SK-N-MC (cell line): ENCODE measurements at places on chromosomes 7 and 10.

GRCh38 chr7:94398841-94399240, 4.1 kb downstream of the COL1A2 start:
- no peak for DNase-seq

DNA sequence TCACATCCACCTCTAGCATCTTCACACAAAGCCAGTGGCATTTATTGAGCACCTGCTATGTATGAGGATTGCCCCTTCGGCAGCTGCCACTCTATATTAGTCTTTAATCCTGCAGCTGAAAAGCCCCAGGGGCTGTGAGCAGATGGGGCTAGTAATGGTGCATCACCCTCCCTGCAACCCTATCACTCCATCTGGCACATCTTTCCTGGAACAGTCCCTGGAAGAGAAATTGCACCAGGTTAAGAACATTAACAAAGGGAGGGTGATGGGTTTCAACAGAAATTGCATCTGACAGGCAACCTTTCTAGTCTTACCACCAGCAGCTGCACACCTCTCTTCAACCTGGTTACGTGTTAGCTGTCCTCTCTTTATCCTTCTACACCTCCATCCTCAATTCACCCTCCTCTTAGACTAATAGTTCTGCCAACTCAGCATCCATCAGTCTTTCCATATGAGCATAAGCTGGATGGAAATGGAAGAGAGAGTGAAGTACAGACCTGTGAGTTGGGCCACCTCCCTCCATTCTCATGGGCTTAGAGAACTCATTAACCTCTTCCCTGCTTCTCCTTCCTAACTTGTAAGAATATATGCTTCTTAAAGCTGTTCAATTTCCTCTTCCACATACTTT, 168.6 kb upstream of the NEBL start:
- DNase-seq, result no peak

- DNase-seq, result no peak
These were observed 92.8 kb downstream of the ALOX5 start for GRCh38 chr10:45466784-45467183.

DNA sequence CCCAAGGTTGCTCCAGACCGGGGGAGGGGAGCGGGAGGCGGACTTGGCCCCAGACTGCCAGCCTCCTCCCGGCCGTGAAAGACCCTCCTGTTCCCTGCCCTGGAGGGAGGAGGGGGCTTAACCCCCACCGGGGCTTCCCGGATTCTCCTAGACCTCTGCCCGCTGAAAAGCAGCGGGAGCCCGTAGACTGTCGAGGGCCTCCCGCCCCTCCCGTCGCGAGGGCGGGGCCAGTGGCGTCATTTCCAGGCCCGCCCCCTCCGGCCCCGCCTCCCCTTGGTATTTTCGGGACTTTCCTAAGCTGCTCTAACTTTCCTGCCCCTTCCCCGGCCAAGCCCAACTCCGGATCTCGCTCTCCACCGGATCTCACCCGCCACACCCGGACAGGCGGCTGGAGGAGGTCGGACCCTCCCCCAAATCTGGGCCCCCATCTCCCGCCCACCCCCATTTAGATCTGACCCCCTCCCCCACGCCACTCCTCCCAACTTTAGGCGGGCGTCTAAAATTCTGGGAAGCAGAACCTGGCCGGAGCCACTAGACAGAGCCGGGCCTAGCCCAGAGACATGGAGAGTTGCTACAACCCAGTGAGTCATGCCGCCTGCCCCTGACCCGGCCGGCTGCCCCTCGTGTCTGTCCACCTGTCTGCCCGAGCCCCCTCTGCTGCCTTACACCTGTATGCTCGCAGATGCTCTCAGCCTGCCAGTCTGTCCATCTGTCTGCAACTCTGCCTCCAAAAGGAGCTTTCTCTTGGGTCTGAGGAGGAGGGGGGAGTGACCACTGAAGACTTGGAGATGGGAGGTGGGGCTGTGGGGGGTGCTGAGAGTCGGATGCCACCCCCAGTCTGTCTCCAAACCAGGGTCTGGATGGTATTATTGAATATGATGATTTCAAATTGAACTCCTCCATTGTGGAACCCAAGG, at the start of gene NFKB2:
Gene NFKB2 (plus strand): TSS at position 306 of the 917 bp plus-strand sequence. CDS start 255 bp downstream, at position 561.
- no peak for DNase-seq

- peak; percentile 47 for DNase-seq
These were observed 33.2 kb downstream of the ABCC2 start for GRCh38 chr10:99815621-99816020.

DNA sequence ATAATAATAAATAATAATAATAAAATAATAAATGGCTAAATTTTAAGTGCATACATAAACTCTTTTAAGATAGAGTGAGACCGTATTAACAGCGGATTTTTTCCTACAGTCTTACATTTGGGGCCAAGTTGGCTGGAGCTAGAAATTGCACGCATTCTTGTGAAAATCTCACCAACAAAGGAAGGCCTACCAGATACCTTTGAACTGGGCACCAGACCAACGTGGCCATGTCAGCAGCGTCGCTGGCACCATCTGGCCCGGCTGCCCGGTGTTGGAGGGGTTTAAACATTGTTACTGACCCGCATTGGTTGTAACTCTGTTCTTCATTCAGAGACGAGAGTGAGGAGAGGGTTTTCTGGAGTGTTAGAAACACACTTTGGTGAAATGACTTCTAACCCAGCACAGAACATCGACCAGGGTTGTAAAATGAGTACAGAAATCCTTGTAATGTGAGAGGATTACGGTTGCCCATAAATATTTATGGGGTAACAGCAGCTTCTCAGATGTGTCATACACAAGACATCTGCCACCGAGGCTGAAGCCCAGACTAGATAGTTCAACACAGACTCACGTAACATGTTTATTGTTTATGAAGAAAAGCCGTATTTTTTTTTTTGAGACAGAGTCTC, 34.6 kb upstream of the UNCX start:
- DNase-seq, result peak; percentile 18

DNA sequence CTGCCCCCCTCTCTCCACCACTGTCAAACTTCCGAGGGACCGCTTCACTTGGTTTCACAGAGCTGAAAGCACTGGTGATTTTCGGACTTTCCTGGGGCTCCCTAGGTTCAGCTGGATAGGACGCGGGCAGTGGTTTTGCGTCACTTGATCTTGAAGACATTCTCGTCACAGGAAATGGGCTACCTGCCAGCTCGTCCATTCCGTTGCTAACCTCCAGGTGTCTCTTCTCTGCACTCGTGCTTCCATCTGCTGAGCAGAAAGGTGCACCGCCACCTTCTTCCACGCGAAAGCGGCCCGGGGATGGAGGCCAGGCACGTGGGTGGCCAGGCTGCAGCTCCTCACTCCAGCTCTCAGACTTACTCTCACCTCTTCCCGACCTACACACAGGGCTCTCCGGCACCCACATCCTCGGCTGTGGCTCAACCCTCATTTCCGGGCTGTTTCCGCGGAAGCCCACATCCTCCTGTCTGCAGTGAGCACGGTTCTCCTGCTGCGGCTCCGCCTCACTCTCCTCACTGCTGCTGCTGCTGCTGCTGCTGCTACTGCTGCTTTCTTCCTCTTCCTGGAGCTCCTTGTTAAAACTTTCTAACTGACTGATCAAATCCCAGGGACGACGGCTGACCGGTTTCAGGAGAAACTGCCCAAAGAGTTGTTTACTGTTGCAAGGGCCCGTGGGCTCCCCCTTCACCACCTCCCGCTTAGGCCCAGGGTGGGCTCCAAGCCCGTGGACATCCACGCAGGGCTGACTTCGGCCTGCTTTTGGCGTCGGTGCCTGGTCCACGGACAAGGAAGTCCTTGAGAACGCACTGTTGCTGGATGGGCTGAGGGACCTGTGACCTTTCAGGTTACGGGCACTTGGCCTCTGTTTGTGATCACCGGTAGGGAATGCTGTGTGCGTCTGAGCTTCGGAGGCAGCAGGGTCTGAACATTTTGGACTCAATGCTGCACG, 32.1 kb downstream of the JCAD start:
- no peak for DNase-seq

DNA sequence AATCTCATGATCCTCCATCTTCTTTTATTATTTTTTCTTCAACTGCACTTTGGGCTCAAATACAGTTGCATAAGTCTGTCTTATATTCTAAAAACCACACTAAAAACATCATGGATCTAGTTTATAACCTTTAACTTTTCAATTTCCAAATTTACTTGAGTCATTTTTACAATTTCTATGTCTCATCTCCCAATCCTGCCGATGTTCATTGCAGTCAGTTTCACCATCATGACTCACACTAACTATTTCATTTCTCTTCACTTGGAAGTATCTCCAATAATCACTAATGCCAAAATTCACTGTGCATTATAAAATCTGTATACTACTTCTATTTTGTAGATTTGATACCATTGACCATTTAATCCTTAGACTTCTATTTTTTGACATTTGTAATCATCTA, 806.9 kb upstream of the SORCS1 start:
- DNase-seq, result no peak

DNA sequence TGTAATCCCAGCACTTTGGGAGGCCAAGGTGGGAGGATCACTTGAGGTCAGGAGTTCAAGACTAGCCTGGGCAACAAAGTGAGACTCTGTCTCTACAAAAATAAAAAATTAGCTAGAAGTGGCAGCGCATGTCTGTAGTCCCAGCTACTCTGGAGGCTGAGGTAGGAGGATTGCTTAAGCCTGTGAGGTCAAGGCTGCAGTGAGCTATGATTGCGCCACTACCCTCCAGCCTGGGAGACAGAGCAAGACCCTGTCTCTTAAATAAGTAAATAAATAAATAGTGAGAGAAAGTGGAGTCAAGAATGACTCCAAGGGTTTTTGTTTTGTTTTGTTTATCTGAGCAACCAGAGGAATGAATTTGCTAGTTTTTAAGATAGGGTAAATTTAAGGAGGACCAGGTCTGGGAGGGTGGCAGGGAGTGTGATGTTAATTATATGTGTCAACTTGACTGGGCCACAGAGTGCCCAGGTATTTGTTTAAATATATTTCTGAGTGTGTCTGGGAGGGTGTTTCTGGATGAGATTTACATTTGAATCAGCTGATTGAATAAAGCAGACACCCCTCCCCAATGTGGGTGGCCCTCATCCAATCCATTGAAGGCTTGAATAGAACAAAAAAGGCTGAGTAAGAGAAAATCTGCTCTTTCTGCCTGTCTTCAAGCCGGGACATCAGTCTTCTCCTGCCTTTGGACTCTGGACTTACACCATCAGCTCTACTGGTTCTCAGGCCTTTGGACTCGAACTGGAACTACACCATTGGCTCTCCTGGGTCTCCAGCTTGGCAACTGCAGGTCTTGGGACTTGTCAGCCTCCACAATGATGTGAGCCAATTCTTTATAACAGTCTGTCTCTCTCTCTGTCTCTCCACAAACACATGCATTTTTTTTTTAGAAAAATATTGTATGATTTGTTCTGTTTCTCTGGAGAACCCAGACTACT, 23.5 kb downstream of the IMPDH1 start:
- no peak for DNase-seq

- no peak for DNase-seq
These were observed 193.5 kb upstream of the HDAC9 start for GRCh38 chr7:18302097-18302496.

DNA sequence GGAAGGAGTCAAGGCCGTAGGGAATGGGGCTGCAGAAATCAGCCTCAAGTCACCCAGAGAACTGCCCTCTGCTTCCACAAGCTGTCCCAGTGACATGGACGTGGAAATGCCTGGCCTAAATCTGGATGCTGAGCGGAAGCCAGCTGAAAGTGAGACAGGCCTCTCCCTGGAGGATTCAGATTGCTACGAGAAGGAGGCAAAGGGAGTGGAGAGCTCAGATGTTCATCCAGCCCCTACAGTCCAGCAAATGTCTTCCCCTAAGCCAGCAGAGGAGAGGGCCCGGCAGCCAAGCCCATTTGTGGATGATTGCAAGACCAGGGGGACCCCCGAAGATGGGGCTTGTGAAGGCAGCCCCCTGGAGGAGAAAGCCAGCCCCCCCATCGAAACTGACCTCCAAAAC, 50.2 kb upstream of the PDCD4 start:
- DNase-seq, result no peak

- DNase-seq, result no peak
These were observed 60.8 kb downstream of the LARP4B start for GRCh38 chr10:870564-871166.

GRCh38 chr10:119248184-119248583, 40.8 kb downstream of the GRK5 start:
- no peak for DNase-seq

GRCh38 chr7:79528421-79528820, 75.0 kb upstream of the MAGI2 start:
- DNase-seq, result no peak

GRCh38 chr7:27888736-27889135, 148.8 kb downstream of the TAX1BP1 start:
- no peak for DNase-seq

GRCh38 chr7:132915647-132916046, 166.2 kb downstream of the CHCHD3 start:
- no peak for DNase-seq

- no peak for DNase-seq
These were observed 39.8 kb downstream of the PTPN12 start for GRCh38 chr7:77576856-77577255.

GRCh38 chr10:25867321-25867720, 66.7 kb upstream of the MYO3A start:
- DNase-seq, result no peak

- DNase-seq, result no peak
These were observed 558.7 kb upstream of the FOXK1 start for GRCh38 chr7:4123346-4123745.

DNA sequence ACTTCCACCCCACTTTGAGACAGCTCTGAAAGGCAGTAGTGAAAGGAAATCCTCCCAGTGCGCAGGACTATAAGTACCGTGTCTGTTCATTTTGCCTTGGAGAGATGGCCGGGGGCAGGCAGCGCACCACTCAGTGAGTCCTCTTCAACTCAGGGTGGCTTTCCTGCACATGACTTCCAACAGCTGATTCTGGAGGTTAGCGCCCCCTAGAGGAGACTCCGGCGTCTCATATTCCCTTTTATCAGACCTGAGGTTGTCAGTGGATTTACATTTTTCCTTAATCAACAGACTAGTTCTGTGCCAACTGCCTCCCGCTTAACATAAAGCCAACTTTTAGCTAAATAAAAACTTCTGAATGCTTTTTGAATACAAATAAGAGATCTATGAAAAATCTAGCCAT, 101.0 kb downstream of the HERPUD2 start:
- no peak for DNase-seq

DNA sequence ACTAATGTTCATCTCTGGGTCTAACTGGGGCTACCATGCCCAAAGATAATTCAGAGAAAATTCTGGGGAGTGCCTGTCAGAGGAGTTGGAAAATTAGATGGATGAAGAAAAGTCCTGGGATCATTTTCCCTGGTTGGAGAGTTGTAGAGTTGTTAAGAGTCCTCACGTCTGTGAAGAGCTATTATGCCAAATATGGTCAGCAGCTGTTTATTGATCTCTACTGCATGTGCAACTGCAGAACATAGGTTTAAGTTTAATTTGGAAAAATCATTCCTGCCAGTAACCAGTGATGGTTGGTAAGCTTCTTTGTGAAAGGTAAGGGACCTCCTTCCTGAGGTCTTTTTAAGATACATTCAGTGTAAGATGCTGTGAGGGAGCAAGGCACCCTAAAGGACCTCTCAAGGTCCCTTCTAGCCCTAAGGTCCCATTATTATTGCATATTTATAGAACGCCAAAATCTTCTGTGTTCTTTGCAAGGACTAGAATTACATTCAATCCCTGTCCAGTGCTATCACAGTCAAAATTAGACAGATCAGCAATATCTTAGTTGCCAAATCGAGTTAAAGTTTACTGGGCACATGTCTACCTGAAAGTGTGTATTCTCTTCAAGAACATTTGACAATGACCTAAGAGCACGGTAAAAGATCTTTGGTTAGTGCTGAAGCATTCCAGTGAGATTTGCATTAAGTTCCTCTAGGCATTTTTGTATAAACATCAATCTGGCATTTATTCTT, 62.7 kb downstream of the VTI1A start:
- DNase-seq, result no peak

GRCh38 chr10:70115948-70116682, 16.5 kb downstream of the AIFM2 start:
- DNase-seq, result no peak

- no peak for DNase-seq
These were observed 421.4 kb upstream of the ZWINT start for GRCh38 chr10:56782503-56782902.
